ENCODE measurements at places on chromosomes 2 and 18.

DNA sequence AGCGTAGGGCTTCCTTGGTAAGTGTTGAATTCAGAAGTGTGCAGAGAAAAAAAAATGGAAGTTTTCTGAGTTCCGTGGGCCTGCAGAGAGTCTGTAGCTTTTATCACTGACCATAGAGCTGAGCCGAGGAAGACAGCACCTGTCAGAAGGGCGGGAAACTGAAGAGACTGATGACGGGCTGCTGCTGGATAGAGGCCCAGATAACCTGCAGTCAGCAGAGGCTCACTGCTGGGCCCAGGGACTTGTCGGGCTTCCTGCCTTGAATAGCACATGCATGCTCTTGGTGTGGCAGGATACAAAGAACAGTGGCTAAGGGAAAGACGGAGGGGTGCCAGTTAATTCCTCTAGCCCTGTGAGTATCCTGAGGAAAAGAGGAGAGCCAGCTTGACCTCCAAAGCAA, 166.4 kb downstream of the MGAT5 start:
- DNase-seq: no peak

- no peak for DNase-seq
Measured at GRCh38 chr2:56347881-56348280, 164.1 kb downstream of the CCDC85A start.

DNA sequence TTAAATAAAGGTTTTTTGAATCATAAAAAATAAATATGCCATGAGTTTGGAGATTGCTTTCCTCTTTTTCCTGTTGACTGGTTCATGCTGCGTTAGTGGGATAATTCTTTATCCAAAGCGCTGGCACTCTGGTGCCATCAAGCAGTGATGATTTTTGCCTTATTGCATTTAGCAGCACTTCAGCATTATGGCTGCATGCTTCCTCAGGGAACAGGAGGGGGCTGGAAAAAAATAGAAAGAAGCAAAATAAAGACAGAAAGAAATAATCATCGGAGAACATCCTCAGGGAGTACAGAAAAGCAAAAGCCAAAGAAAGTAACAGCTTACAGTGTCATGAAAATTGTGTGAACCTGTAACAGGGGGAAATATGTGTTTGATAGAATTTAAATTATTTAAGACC, 1408.2 kb upstream of the PIK3C3 start:
- DNase-seq: no peak

- DNase-seq: no peak
Measured at GRCh38 chr2:35415942-35416341, 939.6 kb upstream of the CRIM1 start.

- DNase-seq: no peak
Measured at GRCh38 chr2:20164734-20165478, 60.0 kb downstream of the SDC1 start.

DNA sequence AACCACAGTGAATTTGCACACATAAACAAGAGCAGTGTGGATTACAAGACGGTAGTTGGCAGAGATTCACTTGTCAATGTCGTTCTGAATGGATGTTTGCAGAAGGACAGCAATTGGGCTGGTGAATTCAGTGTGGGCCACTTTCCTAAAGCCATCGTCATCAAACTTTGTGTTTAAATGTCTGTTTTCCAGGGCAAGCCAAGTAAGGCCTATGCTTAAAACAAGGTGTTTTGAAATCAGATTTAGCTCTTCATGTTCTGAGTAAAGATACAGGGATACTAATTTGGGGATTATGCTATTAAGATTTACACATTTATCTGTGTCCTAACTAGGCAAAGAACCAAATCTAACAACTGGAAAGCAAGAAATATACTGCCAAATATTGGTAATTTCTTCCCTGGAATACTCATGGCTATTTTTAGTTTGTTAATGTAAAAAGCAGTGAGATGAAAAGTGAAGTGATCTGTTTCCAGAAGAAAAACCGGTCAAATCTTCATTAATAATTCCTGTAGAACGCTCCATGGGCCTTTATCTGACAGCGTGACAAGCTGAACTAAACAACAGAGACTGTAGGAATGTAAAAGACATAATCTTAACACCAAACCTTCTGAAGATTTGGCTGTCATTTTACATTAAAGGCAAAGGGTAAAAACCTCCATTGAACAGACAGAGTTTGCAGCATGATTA, 175.7 kb downstream of the ICOS start:
- no peak for DNase-seq

DNA sequence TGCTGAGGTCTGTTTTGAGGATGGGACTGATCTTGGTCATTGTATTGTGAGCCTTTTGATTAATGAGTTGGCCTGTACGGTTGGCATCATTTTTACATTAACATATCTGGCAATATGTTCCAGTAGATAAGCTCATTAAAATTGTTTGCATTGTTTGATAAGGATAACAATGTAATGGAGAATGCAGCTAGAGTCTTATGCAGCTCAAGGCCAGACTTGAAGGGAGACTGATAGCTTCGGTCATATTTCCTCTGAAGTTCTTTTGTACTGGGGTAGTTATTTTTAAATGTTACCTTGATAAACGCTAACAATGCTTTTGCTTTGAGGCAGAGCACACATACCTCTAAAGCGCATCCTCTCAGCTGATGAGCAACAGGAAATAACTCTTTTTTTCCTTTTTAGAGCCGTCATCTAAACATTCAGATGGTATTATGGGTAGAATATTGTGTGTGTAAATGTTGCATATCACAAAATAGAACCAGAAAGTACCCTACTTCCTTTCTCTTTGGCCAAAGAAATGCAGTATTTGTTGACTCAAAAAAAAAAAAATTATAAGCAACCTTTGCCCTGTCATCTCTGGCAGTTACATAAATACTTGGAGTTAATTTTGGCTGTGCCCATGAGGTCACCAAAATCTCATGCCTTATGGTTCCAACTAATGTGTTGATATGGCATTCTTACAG, 1.3 kb downstream of the MAPRE2 start:
- DNase-seq: no peak

DNA sequence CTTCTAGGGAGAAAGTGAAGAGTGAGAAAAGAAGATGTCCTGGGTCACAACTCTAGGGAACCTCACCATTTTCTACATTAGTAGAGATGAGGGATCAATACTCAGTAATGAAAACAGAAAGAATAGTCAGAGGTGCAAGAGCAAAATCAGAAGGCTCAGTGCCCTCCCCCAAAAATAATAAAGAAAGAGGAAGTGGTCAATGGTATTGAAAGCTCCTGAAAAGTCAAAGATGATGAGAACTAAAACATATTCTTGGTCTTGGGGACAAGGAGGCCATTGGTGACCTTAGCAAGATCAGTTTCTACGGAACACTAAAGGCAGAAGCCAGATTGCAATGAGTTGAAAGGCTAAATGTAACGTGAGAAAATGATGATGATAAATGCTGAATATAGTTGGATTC, 24.5 kb upstream of the MYO1B start:
- DNase-seq: no peak

DNA sequence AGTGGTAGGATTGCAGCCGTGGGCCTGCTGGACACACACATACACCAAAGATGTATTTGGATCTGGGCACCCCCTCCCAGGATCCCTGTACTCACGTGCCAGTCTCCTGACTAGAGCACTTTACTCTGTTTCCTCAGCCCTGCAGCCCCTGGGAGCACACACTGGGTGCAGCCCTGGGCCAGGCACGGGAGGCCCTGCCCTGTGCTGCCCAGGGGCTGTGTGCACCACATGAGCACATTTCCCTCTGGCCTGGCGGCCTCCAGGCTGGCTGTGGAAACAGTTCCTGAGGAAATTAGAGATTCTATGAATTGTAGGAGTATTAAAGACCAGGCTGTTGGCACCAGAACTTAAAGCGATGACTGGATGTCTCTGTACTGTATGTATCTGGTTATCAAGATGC, 45.4 kb downstream of the BCL2L11 start:
- DNase-seq: no peak

- no peak for DNase-seq
Measured at GRCh38 chr2:38146907-38147307, 71.0 kb upstream of the CYP1B1 start.

DNA sequence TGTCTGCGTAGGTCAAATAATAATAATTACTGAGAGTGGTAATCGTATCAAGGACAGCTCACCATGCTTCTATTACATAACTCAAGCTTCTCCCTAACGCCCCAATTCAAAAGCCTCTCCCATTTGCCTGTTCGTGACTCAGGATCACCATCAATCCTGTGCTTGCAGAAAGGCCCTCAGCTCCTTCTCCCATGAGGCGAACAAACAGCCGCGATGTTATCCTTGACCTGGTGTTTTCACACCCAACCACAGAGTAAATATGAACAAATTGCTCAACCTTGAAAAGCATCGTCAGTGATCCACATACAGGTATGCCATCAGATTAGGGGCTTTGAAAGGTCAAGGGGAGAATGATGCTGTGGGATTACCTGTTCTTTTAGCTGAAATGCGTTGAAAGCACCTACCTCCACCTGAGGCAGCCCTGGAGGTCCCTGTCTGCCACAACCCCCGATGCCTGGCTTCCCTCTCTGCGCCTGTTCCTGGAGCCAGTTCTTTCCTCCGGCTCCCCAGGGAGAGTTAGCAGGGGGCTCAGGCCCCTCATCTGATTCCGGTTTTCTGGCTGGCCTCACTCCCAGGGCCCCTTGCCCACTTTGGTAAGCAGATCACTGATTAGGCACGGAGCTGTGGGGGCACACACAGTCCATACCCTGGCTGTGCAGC, 39.1 kb upstream of the ODC1 start:
- no peak for DNase-seq

GRCh38 chr2:226845386-226846116, 9.7 kb downstream of the RHBDD1 start:
- DNase-seq: no peak

DNA sequence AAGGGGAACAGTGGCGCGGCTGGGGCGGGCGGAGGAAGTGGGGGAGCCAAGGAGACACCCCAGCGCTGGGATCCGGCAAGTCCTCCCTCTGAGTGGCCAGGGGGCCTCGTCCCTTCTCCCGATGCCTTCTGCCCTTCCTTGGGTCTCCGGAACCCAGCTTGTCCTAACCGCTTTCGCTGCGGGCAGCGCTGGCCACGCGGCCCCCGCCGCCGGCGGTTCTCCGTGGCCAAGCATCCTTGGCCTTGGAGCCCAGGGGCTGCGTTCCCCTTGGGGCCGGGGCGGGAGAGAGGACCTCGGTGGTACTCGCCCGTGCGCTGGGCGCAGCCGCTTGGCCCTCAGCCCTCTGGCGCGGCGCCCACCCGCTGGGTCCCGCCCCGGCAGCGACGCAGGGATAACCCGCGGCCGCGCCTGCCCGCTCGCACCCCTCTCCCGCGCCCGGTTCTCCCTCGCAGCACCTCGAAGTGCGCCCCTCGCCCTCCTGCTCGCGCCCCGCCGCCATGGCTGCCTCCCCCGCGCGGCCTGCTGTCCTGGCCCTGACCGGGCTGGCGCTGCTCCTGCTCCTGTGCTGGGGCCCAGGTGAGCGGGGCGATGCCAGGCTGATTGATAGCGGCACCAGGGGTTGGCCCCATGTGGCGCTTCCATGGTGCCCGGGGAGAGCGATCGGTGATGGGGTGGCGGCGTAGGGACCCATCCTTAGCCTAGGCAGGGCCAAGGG, 128.7 kb downstream of the UXS1 start:
- DNase-seq: no peak

DNA sequence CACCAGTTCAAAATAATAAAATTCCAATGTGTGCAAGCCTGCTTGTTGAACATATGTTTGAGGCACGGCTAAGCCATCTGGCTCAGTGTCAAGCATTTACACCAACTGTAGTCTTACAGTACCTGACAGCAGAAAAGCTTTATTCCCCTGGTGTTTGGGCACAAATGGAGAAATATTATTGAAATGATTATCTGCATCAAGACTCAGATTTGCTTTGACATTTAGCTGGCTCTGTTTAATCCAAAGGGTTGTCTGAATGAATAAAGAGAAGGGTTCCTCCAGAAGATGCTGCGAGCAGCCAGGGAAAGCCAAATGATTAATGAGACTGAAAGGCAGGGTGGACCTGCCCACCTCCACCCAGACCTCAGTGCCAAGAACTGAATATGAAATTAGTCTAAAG, 393.2 kb upstream of the GALNT5 start:
- no peak for DNase-seq

DNA sequence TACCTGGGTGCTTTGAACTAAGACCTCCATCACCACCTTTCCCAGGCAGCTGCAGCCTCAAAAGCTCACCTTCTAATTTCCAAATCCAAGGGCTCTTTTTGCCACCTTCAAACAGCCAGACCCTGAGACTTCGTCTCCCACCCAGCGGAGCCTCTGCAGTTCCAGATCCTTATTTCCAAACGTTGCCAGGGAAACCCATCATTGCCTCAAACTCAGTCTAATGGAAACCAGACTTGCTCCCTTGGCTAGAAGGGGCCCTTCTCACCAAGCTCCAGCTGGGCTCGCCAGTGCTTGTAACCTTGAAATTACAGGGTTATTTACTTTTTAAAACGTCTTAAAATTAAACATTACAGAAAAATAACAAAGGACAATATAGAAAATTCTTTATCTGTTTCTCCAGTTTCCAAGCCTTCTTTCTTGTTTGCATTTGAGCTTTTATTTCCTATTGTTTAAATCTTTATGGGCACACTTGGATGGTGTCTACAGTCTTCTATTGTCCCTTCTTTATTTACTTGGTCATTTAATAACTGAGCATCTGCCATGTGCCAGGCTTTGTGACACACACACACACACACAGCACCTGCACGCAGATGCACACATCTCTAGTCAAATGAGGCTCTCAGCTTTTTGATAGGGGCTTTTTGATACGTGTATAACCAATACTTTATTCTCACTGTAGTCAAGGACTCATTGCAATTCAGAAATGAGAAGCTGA, 36.1 kb downstream of the TRPM8 start:
- peak; percentile 80 for DNase-seq

DNA sequence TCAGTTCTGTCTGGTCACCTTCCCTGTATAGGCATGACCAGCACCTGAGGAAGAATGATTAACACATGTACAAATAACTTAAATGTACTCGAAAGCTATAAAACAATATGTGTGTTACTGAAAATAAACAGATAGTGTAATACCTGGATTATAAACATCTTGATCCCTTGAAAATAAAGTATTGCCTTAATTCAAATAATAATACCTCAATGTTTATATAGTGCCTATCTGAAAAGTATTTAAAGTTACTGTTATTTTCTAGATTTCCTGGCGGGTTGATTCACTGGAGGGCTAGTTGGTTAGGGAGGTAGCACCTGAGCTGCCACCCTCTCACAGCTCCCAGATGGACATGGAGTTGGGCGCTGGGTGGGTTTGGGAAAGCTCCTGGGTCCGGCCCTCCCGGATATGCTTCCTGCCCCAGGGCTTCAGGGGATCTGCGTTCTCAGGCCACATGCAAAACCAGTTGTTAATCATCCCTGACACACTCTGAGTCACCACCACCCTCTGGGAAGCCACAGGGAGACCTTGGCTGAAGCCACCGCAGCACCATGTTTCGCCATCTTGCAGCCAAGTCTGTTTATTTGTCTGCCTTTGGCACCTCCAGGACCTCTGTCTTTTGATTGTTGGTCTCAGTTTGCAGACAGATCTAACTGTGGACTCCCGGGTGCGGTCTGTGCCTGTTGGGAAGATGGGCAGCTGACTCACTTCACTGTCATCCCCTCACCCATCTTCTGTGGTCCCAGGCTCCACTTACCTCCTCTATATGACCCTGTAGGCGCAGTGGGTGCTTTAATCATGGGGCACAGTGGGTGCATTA, 35.3 kb downstream of the RAB31 start:
- DNase-seq: no peak
